Immature natural killer cell (primary cell): ENCODE measurements at places on chromosomes 3 and 15. TPM values are rescaled to one million over a fixed set of nuclear protein-coding genes. Genes with fewer than 3 reads are reported as not detected.
A peak's percentile ranks its signal among the peaks of the same experiment; 100 is the strongest.

- no peak within 1 kb of the TSS for H3K27ac ChIP-seq
- no peak within 1 kb of the TSS for H3K4me3 ChIP-seq
- peaks cover 8% of the 10 kb centered on the region for H3K27me3 ChIP-seq
- no peaks in the 10 kb centered on the region for H3K4me1 ChIP-seq
- H3K36me3 ChIP-seq: no peaks in the 10 kb centered on the region
- DNase-seq: no peak
Observed at GRCh38 chr3:33218446-33219174, at the start of gene SUSD5. Gene SUSD5, minus strand, starts transcription at chr3:33218810. Its CDS starts 13 bp downstream, at chr3:33218797.

GRCh38 chr3:38538773-38539353 is 42.7 kb downstream of the EXOG start:
- H3K4me1 ChIP-seq: no peaks in the 10 kb centered on the region
- DNase-seq: no peak
- H3K27ac ChIP-seq: no peak overlapping the region
- peaks cover 3% of the 10 kb centered on the region for H3K36me3 ChIP-seq

The ARL14 gene
- not detected for polyA plus RNA-seq

GRCh38 chr3:99128725-99129505 is 227.4 kb upstream of the DCBLD2 start:
- H3K4me1 ChIP-seq: no peaks in the 10 kb centered on the region
- DNase-seq: no peak
- no peaks in the 10 kb centered on the region for H3K27me3 ChIP-seq
- no peaks in the 10 kb centered on the region for H3K36me3 ChIP-seq
- no peak overlapping the region for H3K4me3 ChIP-seq

The CYP8B1 gene
- not detected for polyA plus RNA-seq

DNA sequence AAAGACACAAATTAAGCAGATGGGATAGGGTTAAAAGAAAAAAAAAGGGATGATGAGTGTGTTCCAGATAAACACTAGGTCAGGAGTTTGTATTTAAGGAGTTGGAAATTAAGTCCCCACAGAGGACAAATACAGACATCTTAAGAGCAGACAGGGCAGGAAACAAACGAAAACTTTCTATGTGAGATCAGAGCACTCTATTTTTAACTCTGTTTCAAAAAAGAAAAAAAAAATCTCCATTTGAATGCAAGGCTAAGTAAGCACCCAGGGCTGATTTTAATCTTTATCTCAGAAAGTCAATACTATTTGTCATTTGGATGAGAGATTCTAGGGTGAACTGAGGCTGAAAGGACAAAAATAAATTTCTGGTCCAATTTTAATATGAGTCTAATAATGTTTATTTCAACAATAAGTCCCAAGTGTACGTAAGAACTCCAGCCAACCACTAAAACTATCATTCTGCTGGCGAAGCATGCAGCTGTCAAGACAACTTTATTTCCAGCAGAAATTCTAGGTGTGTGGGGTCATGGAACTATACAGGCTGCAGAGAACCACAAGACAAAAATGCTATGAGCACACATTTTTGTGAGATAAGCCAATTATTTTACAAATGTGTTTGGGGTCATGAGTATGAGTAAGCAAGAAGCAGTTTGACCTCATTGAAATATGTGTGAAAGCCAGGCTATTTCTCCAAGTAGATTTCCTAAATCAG is 186.1 kb downstream of the FMN1 start:
- no peaks in the 10 kb centered on the region for H3K4me1 ChIP-seq
- H3K27me3 ChIP-seq: peaks cover 4% of the 10 kb centered on the region
- no peak for DNase-seq
- no peak overlapping the region for H3K4me3 ChIP-seq
- H3K27ac ChIP-seq: no peak overlapping the region

DNA sequence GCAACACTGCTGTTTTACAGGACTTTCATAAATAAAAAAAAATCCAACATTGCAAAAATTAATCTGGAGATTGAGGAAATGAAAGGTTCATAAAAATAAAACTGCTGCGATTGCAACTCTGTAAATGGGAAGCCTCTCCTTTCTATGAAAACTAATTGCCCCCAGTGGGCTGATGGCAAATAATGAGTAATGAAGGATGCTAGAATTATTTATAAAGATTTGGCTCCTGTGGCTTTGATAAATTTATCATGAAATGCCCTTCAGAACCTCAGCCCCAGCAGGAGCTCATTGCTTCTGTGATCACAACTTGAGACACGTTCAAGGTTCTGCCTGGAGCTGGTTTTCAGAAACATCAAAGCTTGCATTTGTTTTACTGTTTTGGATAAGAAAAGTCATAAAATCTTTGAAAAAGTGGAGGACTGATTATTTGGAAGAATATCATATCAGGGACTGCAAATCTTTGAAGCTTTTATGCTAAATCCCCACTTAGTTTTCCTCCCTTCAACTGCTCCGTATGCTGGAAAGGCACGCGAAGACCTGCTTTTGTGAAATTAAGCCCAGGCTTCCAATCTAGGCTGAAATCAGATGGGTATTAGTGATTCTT is 24.5 kb upstream of the LYZL4 start:
- no peak overlapping the region for H3K27ac ChIP-seq
- no peak overlapping the region for H3K4me3 ChIP-seq
- H3K27me3 ChIP-seq: no peaks in the 10 kb centered on the region
- H3K4me1 ChIP-seq: no peaks in the 10 kb centered on the region

The RTP1 gene
- not detected for polyA plus RNA-seq

- H3K27me3 ChIP-seq: peaks cover 13% of the 10 kb centered on the region
- peak overlapping the region; percentile 86 for H3K4me3 ChIP-seq
- H3K36me3 ChIP-seq: peaks cover 4% of the 10 kb centered on the region
Observed at GRCh38 chr3:196640297-196641018, 964 bp downstream of the NRROS start.

DNA sequence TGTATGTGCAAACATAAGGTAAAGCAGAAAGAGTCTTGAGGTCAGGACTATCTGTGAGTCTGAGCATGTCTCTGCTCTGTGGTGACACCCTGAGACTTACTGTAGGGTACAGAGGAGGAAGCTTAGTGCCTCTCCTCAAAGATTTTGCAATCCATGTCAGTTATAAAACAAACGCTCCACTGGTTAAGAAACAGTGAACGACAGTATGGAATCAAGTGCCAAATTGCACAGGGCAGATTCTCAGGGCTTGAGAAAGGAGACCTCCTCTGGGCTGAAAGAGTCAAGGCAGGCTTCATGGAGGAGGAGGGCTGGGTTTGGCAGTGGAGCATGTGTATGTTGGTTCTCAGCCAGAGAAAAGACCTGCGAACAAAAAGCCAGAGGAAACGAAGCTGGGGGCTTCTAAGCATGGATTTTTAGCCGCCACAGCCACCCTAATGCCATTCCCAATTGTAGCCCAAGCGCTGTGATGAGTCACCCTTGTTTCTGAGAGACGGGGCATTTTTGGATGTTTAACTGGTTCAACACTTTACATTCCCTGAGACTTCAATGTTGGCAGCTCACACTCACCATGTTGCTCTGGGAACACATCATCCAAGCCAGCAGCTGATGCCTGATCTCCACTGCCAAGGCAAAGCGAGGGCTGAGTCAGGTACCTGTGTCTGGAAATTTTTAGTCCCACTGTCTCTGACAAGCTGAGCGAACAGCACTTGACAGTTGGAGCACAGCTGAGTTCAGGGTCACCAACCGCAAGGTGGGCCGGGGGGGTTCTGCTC is 3.4 kb upstream of the DGKG start:
- no peak for DNase-seq
- no peak overlapping the region for H3K27ac ChIP-seq
- peaks cover 7% of the 10 kb centered on the region for H3K27me3 ChIP-seq
- H3K4me3 ChIP-seq: no peak overlapping the region
- H3K4me1 ChIP-seq: no peaks in the 10 kb centered on the region
- H3K36me3 ChIP-seq: no peaks in the 10 kb centered on the region

- no peaks in the 10 kb centered on the region for H3K27me3 ChIP-seq
- no peak for DNase-seq
- no peak overlapping the region for H3K27ac ChIP-seq
- no peak overlapping the region for H3K4me3 ChIP-seq
Observed at GRCh38 chr15:33292717-33293307, 18.0 kb upstream of the RYR3 start.

- no peak for DNase-seq
- no peaks in the 10 kb centered on the region for H3K27me3 ChIP-seq
- no peak overlapping the region for H3K27ac ChIP-seq
- H3K4me1 ChIP-seq: no peaks in the 10 kb centered on the region
Observed at GRCh38 chr3:144501467-144501866, 529.8 kb downstream of the DIPK2A start.

DNA sequence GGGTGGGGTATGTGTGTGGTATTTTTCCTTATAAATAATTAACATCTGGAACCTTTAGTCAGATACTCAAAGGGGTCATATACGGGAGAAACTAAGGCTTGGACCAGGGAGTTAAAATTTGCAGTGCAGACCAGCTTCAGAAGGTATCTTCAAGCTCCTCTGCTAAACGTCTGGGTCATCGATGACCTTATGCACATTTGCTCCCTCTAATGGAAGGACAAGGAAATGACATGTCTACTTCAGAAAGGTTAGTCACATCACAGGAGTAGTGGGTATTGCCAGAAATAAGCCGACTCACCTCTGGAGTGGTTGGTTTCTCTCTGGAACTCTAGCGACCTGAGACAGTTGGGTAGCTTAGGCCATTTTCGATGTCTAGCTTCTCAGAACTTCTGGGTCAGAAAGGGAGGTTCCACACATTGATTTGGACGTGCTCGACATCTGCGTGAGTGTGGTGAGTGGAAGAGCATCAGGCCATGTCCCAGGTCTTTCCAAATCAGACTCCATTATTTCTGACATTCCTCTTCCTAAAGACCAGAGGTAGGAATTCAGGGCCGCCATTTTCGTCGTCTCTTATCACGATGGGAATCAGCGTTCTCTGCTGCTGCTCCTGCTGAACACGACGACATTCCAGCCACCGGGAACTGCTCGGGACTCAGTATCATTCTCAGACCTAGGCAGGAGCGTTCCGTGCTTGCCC is 31.8 kb upstream of the RASA2 start:
- DNase-seq: peak; percentile 56
- H3K36me3 ChIP-seq: no peaks in the 10 kb centered on the region
- H3K27ac ChIP-seq: no peak overlapping the region

The CCR1 gene
- 24.1 TPM for polyA plus RNA-seq

GRCh38 chr3:106276755-106277612 is 408.2 kb upstream of the CBLB start:
- peaks cover 19% of the 10 kb centered on the region for H3K4me1 ChIP-seq
- no peaks in the 10 kb centered on the region for H3K27me3 ChIP-seq
- H3K4me3 ChIP-seq: no peak overlapping the region
- no peak overlapping the region for H3K27ac ChIP-seq

- H3K36me3 ChIP-seq: peaks cover 2% of the 10 kb centered on the region
- H3K4me1 ChIP-seq: no peaks in the 10 kb centered on the region
- no peak overlapping the region for H3K27ac ChIP-seq
Observed at GRCh38 chr3:185851046-185851445, 26.2 kb upstream of the IGF2BP2 start.

The SLC12A1 gene
- not detected for polyA plus RNA-seq

GRCh38 chr3:82973791-82974190 is 1212.3 kb upstream of the GBE1 start:
- DNase-seq: no peak
- H3K4me3 ChIP-seq: no peak overlapping the region
- H3K36me3 ChIP-seq: no peaks in the 10 kb centered on the region
- H3K4me1 ChIP-seq: no peaks in the 10 kb centered on the region

- no peaks in the 10 kb centered on the region for H3K4me1 ChIP-seq
- H3K36me3 ChIP-seq: no peaks in the 10 kb centered on the region
- no peak overlapping the region for H3K27ac ChIP-seq
- DNase-seq: no peak
- no peak overlapping the region for H3K4me3 ChIP-seq
Observed at GRCh38 chr3:17986348-17986816, 244.0 kb upstream of the TBC1D5 start.

DNA sequence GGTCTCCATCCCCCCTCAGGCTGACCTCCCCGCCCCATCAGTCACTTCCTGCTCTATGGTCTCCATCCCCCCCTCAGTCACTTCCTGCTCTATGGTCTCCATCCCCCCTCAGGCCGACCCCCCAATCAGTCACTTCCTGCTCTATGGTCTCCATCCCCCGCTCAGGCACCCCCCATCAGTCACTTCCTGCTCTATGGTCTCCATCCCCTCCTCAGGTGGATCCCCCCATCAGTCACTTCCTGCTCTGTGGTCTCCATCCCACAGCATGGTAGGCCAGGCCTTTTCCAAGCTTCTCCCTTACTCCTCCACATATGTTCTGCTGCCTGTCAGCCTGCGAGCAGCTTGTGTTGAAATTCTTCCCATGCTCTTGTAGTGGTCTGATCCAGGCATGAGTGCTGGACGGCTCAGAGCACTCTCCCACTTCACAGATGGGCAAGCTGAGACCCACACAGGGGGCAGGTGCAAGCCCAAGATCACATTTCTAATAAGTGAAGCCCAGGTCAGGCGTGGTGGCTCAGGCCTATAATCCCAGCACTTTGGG is 36.8 kb downstream of the BDH1 start:
- peak overlapping the region; percentile 93 for H3K27ac ChIP-seq
- peaks cover 9% of the 10 kb centered on the region for H3K36me3 ChIP-seq
- no peak for DNase-seq
- H3K27me3 ChIP-seq: no peaks in the 10 kb centered on the region

The IL17RB gene
- 1.2 TPM for polyA plus RNA-seq

- DNase-seq: peak; percentile 79
- H3K27me3 ChIP-seq: peaks cover 3% of the 10 kb centered on the region
- H3K36me3 ChIP-seq: no peaks in the 10 kb centered on the region
- H3K27ac ChIP-seq: peak overlapping the region; percentile 88
- H3K4me1 ChIP-seq: peaks cover 73% of the 10 kb centered on the region
- H3K4me3 ChIP-seq: peak overlapping the region; percentile 89
Observed at GRCh38 chr15:91852741-91853510, 582 bp upstream of the SLCO3A1 start.

The MEIS2 gene
- not detected for polyA plus RNA-seq

The SCN11A gene
- not detected for polyA plus RNA-seq

The CP gene
- 0.77 TPM for polyA plus RNA-seq

The ZNF501 gene
- 2.3 TPM for polyA plus RNA-seq

DNA sequence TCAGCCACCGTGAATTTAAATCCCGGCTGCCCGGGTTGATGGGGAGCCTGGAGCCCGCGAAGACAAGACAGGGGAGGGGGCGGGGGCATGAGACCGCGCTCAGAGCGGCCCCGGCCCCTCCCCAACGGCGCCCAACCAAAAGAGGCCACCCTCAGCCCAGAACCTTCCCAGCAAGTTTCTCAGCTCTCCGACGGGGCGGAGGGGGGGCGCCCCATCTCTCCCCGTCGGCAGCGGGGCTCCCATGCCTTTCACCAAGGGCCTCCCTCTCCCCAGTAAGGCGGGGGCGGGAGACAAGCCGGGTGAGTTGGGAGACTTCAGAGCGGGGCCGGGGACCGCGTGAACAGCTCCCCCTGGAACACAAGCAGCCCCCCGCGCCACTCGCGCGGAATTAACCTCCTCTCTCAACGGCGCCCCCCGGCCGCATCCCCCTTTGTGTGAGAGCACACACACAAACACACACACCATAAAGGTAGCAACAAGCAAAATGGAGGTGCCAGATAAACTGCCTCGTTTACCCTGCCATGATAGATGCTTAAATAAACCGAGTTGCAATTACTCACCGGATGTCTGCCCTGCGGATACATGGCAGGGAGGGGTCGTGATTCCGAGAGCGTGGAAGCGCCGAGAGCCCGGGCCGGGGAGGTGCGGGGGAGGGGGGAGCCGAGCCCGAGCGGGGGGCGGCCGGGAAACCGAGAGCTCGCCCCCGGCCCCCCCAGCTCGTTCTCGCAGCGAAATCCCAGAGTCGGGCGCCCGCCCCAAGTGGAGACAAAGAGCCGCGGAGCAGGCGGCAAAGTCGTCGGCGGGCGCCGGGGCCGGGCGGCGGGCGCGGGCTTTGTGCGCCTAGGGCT is 1.3 kb downstream of the TLE3 start:
- DNase-seq: peak; percentile 16
- H3K27ac ChIP-seq: peak overlapping the region; percentile 34
- peaks cover 5% of the 10 kb centered on the region for H3K36me3 ChIP-seq
- peaks cover 54% of the 10 kb centered on the region for H3K27me3 ChIP-seq

- peaks cover 3% of the 10 kb centered on the region for H3K36me3 ChIP-seq
- no peak for DNase-seq
- no peaks in the 10 kb centered on the region for H3K27me3 ChIP-seq
- H3K4me3 ChIP-seq: no peak overlapping the region
Observed at GRCh38 chr15:65275728-65276126, 11.0 kb downstream of the PARP16 start.

The SKOR1 gene
- polyA plus RNA-seq: not detected
